NCI-H1105 treated with DMSO at 0.1 percent for 48 hours (cell line): ENCODE measurements at places on chromosomes 1 and 21.

DNA sequence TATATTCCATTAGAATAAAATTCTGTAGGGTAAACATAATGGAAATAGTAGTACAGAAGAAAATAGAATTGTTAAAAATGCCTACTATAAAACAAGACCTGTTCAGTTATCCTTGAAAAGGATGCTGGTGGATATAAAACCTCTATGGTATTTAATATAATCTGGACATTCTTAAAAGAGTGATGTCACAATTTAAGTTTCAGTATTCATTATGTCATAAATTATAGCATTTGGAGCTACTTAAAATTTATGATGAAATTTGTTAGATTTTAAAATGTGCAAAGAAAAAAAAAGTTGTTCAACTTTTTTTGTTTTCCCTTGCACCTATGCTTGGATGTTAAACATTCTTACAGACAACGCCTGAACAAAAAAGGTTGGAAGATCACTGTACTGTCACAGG, 50.3 kb downstream of the USP48 start:
- DNase-seq = no peak

DNA sequence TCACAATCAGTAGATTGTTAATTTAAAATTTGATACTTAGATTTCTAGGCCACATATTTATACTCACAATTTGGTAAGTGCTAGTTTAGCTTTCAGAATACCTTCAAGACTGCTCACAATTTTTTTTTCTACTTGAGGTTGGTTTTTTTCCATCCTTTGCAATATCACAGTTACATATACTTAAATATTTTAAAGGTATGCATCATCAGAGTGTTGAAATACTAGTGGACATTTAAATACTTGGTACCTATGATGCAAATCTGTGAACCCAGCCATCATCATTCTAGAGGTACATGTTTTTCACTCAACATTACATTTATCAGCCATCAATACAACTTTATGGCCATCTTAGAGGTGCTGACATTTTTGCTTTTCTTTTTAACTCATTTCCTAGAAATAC, 6.2 kb upstream of the LRRC40 start:
- no peak for DNase-seq

DNA sequence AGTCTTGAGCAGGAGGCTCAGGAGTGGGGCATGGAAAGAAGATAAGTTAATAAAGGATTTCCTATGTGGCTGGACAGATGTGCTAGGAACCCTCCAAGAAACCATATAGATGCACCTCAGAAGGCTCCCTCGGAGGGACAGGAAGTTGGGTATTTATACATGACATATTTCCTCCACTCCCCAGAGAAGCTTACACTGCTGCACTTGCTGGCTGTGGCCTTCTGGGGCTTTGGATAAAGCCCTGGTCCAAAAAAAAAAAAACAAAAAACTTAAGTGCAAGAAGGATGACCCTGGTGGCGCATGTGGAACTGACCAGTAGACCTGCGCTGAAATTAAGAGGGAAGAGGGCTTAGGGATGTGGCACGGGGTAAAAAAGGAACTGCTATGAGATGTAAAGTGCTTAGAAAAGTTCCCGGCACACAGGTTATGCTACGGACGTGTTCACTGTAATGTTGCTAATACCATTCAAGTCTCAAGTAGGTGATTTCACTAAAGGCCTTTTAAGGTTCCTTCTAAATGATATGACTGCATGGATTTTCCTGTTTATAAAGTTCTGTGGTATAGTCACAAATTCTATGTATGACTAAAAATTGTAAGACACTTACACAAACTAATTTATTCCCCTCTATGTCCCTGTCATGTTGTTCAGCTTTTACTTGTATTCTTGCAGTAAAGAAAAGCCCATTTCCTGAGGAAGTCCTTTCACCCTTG, 253.6 kb downstream of the HMCN1 start:
- DNase-seq = no peak

- DNase-seq = no peak
These were observed 480.0 kb downstream of the LRRIQ3 start for GRCh38 chr1:73717976-73718375.

- DNase-seq = no peak
These were observed 340.2 kb downstream of the SMYD3 start for GRCh38 chr1:246166841-246167240.

- no peak for DNase-seq
These were observed 49.5 kb downstream of the LUZP1 start for GRCh38 chr1:23118957-23119792.

GRCh38 chr21:25863747-25864146, 129.0 kb downstream of the GABPA start:
- no peak for DNase-seq

GRCh38 chr1:161885003-161885402, 118.9 kb downstream of the ATF6 start:
- DNase-seq = no peak

DNA sequence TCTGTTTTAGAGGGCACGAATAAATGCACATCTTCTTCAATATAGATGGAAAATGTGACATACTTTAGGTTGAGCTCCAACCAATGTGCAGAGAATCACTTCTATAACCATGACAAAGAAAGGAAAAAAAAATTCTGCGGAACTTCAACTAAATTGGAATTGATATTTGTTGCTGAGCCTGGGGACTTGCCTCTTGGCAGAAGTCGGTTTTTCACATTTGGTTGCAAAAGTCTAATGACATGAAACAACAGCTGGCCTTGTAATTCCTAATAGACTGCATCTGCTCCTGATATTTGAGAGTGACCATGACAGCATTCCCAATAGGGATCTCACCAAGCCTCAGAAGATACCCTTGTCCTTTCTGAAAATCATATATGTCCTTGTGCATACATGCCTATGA, 112.8 kb downstream of the PRRX1 start:
- DNase-seq = no peak

DNA sequence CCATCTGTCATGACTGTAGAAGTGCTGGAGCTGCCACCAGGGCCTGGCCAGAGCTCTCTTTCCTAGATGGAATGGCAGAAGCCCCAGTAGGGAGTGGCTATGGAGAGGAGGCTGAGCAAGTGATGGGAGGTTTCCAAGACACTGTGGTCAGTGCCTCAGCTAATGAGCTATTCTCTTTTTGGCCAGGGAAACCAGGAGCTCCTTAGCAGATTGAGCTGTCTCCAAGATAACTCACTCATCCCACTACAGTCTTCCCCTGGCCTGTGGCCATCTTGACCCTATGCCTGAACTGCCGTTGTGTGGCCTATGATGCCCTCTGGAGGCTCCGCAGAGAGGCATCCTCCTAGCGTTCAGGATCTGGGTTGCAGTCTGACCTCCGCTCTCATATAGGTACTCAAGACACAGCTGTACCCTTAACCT, 60.5 kb downstream of the ERI3 start:
- DNase-seq = no peak

GRCh38 chr1:156090840-156091188, 8.5 kb upstream of the MEX3A start:
- peak; percentile 74 for DNase-seq

- DNase-seq = no peak
These were observed 11.4 kb upstream of the B3GALT5 start for GRCh38 chr21:39601187-39601928.

DNA sequence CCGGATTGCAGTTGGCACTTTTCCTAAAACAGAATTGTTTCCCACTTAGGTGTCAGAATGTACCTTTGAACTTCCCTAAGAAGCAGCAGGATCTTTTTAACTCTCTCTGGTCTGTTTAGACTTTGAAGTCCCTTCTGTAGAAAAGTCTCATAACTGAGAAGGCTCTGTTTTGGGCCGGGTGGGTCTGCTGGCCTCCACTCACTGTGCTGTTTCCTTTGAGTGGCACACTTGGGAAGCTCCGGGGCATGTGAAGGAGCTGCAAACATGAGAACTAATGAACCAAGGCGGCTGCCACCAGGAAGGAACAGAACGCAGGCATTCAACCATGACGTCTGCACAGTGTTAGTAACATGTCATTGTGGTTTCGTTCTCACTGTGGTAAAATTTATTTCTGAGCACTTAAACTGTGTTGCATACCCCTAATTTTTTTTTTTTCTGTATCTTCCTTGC, 19.5 kb upstream of the NCMAP start:
- DNase-seq = no peak

GRCh38 chr1:117696561-117696960, 90.7 kb downstream of the TENT5C start:
- no peak for DNase-seq

DNA sequence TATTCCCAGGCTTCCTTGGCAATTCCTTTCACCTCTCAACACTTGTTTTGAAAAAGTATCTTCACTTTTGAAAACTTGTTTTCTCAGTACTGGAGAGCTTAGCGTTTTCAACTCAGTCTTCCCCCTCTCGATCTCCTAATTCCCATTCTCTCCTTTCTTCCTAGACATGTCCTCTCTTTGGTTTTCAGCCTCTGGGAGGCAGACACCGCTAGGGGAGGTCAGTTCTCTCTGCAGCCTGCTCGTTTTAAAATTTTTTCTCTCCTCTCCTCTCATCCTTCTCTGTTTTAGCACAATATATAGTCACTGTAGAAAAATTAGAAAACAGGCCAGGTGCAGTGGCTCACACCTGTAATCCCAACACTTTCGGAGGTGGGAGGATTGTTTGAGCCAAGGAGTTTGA, 12.6 kb upstream of the RHEX start:
- no peak for DNase-seq

GRCh38 chr1:47023268-47024140, at the start of gene CYP4X1:
Gene CYP4X1 (plus strand): TSS chr1:47023669. CDS start chr1:47023818, 149 bp downstream.
- DNase-seq = peak; percentile 80

DNA sequence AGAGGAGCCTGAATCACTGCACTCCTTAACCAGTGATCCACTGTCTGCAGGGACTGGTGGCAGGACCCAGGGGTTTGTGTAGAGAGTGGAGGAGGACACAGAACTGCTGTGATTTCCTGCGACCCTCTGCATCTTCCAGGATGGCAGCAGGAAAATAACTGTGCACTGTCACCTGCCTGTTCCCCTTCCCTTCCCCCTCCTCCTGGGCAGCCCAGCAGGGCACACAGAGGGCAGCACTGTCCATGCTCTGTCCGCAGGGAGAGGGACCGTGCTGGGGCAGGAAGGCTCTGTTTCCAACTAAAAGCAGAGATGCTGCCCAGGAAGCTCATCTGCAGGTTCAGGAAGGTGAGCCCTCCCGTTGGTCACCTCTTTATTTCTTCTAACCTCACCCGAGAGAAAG, 168.7 kb downstream of the ZBTB18 start:
- no peak for DNase-seq

DNA sequence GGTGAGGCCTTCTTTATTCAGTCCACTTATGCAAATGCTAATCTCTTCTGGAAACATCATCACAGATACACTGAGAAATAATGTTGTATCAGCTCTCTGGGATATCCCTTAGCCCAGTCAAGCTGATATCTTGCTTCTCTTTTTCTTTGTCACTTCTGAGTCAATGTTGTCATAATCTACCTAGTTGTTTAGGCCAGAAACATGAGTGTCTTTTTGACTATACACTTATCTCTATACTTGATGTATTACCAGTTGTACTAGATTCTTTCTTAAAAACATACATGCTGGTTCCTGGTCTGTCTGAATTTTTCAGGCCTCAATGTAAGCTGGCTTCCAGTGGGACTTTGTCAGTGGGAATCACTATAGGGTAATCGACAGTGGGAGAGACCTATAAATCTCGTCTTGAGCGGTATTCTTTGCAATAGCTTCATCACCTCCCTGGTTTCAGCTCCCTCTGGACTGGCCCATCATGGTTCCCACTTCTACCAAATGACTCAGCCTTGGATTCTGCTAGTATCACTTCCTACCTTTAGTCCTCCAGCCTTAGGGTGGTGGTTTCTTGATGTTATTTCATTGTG, 135.2 kb upstream of the CYYR1 start:
- no peak for DNase-seq

DNA sequence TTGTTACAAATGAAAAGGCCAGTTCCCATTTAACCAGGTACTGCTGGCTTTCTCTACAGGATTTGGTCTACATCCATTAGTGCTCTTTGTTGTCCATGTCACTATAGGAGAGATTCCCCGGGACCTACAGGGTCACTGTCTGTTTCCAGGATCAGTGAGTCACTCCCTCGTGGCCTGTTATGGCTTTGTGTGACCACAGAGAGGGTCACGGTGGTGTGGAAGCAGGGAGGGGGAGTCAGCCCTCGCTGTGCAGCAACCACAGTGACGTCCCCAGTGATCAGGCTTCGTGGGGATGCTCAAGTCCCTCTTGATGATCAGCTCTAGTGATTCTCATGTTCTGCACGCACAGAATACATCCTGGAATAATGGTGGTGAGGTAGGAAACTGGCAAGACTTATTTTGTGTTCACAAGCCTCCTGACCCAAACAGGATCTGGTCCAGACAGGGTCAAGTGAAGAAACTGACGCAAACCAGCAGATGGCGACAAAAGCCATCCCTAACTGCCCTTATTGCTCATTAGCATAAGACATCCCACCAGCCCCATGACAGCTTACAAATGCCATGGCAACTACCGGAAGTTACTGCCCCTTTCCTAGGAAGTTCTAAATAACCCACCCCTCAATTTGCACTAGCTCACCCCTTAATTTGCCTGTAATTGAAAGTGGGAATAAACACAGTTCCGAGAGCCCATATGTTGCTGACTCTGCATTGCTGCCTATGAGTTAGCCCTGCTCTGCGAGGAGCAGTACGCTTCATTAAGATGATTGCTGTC, 98.5 kb downstream of the DISC1 start:
- DNase-seq = peak; percentile 6

- peak; percentile 8 for DNase-seq
These were observed 3.2 kb downstream of the NOS1AP start for GRCh38 chr1:162072740-162073139.

DNA sequence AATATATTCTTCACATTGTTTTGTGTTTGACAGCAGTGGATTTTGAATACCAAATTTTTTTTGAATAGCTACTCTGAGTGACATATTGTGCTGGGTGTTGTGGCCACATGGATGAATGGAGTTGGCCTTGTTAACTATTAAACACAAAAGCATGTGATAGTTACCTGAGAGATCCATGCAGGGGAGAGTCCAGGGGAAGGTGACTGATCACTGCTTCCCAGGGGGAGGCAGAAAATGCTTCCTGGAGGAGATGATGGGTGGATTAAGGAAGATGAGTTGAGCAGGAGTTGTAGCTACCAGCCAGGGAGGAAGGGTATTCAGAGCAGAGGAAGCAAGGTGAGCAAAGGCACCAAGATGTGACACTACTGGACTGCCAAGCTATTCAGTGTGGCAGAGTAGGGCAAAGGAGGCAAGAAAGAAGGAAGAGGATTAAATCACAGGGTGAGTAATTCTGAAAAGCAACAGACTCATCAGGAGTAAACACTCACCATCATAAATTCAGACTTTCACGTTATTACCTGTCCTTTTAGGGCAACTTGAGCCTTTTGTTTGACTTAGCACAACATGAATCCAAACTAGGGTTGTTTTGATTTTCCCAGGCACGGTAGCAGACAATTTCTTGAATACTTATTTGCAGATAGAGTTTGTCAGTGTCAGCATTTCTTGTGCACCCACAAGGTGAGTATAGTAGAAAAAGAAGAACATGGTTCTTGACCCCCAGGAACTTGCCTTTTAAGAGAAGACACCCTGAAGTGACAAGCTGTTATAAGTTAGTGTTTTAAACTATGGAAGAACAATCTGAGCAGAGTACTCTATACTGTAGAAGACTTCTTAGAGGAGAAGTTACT, 4.2 kb downstream of the CD46 start:
- DNase-seq = no peak

DNA sequence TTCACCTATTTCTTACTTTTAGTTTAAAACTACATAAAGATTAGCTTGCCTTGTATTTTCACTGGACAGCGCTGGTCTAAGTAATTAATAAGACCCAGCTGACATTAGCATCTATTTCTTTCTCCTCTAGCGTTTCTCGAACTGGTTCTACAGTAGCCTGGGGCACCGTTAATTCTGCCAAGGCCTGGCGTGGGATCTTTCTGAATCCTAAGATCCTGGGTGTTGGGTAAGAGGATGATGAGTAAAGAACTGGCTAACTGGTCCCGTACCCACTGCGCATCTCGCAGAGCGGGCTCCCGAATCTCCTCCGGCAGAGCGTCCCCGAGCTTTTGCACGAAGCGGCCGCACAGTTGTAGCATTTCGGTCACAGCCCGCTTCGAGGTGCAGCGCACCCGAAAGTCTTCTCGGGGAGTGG, 309 bp downstream of the NSL1 start:
- peak; percentile 83 for DNase-seq
